ENCODE measurements at places on chromosomes 5 and 9.

DNA sequence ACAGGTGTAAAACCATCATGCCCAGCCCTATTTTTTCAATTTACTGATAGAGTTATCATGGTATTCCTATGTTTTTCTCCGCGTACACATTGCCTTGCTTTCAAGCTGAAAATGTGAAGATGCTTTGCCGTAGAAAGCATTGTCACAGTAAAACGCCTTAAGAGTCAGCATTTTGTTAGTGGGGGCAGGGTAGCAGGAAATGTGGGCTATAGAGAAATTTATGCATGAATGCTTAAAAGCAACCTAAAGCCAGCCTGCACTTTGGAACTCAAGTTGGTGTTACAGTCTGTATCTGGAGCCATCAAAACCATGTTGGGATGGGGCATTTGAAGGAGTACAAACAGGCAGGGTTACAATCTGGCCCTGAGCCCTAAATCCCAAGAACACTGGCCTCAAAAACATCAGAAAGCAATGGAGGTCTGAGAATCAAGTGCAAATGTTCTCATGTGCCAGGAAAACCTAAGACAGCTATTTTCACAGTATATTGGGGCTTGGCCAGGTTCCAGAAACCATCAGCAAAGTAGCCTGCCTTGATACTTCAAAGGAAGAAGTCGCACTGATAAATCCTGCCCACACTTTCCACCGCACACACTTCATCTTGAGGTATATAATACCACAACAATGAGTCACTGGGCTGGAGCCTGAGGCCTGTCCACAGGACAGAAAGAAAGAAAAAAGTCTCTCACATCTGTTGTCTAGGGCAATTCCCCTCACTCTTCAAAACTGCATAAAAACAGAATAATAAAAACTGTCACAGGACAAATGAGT lies 313.8 kb downstream of the ENC1 start:
- no peak for DNase-seq

DNA sequence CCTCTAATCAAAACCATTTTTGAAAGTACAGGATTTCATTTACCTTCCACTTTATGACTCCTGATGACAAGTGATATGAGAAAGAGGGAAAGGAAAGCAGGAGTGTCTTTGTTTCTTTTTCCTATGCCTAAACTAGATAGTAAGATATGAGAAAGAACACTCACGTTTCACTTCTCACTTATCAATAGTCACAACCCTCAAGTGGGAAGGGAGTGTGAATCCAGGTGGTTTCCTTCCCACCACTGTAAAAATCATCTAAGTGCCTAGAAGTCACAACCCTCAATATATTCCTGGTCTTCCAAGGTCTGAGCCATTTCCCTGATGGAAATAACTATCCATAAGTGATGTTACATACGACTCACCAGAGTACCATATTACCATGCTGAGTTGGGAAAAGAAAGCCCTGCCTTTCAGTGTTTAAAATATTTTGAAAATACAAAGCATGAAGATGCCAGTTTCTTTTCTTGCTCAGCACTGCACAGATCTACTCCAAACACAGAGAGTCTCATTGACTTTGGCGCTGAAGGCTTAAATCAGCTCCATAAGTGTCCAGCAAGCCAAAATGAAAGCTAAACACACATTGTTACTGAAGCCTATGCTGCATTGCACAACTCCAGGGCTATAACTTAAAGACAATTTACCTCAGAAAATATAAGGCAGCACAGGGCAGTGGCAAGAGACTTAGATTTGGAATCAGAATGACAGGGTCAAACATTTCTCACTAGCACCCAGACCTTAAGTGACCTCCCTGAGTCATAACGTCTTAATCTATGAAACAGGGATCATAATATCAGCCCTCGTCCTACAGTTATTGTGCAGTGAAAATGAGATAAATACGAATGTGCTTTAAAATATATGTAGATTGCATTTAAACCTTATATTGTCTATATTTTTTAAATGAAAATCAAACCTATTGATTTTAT lies 301.2 kb downstream of the KIAA0825 start:
- no peak for DNase-seq

- DNase-seq = no peak
Observed at GRCh38 chr5:159101685-159102084, 2.0 kb upstream of the EBF1 start.

DNA sequence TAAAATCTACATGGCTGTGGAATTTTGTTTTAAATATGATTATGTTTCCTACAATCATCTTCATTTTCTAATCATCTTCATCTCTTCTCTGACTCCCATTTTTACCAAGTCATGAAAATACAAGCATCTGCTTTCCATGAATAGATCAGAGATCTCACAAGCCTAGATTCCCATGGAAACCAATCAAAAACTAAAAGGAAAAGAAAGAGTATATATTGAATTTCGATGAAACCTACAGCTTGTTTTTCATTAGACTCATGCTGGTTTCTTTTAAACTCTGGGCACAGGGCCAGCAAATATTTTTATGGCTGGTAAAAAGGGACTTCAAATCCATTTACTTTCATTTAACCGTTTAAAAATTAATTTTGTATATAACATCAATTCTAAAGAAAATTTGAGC lies 51.2 kb downstream of the INVS start:
- DNase-seq = no peak

DNA sequence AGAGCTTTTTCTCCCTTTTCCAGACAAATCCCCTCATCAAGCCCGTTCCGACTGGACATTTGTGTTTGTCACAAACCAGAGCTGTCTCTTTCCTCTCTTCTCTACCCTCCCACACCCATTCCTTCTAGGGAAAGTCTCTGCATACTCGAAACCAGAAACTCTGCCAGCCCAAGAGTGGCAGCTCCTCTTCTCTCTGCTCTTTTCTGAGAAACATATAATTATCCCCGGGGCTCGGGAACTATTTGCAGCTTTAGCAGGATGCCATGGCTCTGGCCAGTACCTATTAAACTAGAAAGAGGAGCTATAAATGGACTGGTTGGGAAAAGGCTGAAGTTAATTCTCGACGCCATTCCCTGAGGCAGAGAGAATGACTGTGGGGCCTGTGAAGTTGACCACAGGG lies 82.6 kb downstream of the SH3PXD2B start:
- no peak for DNase-seq

DNA sequence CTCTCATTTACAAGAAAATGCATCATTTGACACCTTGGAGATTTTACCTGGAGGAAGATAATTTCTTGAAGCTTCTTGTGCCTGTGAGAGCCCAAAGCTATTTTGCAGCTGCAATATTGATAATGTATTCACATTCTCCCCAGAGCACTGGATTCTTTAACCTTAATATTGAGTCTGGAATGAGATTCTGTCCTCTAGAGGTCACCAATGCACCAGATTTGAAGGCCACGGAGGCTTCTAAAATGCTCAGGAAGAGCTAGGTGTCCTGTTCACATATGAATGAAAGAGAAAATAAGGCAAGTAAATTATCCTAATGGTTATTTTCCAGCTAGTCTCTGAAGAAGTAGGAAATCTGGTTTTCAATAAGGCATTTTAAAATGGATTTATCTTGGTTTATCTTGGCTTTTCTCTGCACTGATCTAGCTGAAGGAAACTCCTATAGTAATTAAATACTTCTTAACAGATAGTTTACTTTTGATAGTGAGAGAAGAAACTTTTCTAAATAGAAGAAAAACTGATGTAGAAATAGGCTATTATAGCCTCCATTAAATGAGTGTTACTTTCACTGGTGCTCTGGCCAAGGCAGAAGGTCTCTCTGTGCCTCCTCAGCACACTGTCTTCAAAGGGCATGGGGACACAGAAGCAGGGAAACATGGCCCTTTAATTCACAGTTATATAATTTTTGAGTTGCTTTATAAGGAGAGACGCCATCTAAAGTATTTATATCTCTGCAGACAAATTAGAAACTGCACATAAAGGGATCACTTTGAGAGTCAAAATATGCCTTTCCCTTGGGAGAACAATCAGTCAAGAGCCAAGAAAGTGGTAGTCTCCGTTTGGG lies 297.0 kb upstream of the ACTBL2 start:
- no peak for DNase-seq

GRCh38 chr9:126411948-126412284 lies 85.3 kb downstream of the MVB12B start:
- DNase-seq = no peak

GRCh38 chr5:108747111-108747773 lies 455 bp upstream of the FER start:
- no peak for DNase-seq

DNA sequence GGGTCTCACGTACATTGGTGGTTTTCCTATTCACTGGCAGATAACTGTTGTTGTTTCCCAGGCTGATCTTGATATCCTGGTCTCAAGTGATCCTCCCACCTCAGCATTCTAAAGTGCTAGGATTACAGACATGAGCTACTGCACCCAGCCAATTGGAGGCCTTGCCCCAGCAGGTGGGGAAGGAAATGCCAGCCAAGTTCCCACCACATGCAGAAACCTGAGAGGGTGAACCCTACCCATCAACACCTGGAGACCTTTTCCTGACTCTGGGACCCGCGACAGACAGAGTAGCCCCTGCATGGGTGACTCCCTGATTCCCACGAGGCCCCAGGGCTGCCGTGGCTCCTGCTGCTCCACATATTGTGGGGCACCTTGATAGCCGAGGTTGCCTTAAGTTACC lies 107.7 kb downstream of the GDA start:
- no peak for DNase-seq

GRCh38 chr5:147051193-147051592 lies 172.6 kb upstream of the PPP2R2B start:
- DNase-seq = no peak

- no peak for DNase-seq
Observed at GRCh38 chr5:175321927-175322532, 122.0 kb downstream of the DRD1 start.

DNA sequence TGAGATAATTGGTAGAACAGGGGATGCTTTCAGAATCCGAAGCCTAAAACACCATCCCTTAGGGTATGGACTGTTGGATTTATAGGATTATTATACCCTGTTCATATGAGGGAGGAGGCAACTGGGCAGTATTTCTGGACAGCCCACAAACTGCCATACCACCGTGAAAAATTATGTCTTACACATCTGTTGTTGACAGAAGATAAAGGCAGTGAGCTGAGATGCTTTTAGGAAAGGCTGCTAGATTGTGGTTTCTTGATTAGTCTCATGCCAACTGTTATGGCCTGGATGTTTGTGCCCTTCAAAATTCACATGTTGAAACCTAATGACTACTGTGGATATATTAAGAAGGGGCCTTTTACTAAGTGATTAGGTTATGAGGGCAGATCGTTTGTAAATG lies 83.7 kb upstream of the DHFR start:
- DNase-seq = no peak

- no peak for DNase-seq
Observed at GRCh38 chr9:128696923-128697707, 5.2 kb upstream of the PKN3 start.
